ENCODE measurements at places on chromosomes 4 and X.
A peak's percentile ranks its signal among the peaks of the same experiment; 100 is the strongest.

- no peak for DNase-seq
Measured at GRCh38 chr4:151574968-151575367, 166.0 kb downstream of the FHIP1A start.

- DNase-seq, result no peak
Measured at GRCh38 chrX:115364670-115365069, 75.2 kb downstream of the LUZP4 start.

- no peak for DNase-seq
Measured at GRCh38 chrX:108453841-108454240, 14.2 kb downstream of the COL4A5 start.

- DNase-seq, result no peak
Measured at GRCh38 chrX:66164470-66164869, 423 bp downstream of the HEPH start.

- DNase-seq, result no peak
Measured at GRCh38 chrX:106932492-106932923, 12.3 kb downstream of the CLDN2 start.

- no peak for DNase-seq
Measured at GRCh38 chr4:34566091-34566490, 1678.2 kb downstream of the ARAP2 start.

DNA sequence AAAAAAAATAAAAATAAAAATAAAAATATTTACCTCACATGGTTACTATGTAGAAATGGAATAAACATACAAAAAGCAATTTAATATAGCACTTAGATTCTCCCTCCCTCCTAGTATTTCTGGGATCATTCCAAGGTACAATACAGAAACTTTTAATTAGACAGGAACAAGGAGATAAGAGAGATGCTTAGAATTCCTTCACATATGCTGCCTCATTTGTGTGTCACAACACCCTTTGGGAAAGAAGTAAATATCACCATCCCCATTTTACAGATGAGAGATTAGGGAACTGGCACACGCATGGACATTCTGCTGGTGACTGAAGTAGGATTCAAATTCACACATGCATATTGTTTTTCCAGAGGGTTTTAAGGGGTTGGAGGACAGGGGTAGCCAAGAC lies 164.2 kb downstream of the APBB2 start:
- DNase-seq, result no peak

- no peak for DNase-seq
Measured at GRCh38 chrX:13414006-13414647, 94.3 kb upstream of the ATXN3L start.

- DNase-seq, result peak; percentile 3
Measured at GRCh38 chr4:68175562-68176155, 46.0 kb upstream of the TMPRSS11F start.

GRCh38 chrX:78124307-78124706 lies 15.1 kb downstream of the TAF9B start:
- DNase-seq, result no peak

DNA sequence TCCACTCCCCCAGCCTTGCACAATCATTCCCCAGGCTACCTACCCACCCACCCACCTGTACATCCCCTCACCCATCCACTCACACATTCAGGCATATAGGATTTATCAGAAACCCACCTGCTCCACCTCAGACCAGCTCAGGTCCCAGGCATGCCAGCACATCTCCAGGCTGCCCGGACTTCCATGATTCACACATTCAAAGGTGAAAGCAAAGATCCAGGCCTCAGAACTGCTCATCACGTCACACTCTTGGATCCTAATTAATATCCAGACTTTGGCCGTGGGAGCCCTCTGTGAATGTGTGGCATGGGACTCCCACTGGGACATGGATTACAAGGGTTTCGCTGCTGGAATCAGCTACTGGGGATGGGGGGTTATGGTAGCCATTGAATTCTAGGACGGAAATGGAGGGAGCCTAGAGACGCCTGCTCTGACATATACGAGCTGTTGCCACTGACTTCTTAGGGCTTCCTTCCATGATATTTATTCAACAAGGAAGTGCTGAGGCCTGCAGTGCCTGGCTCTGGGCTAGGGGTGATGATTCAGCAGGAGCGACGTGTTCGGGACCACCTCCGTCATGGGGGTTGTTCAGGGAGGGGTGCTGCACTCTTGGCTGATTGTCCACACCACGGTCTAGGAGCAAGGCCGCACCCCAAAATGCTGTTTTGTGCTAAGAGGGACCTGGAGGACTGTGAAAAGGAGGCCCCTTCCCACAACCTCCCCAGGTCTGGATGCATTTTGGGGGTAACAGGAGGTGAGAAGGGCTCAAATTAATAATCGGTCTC lies 56.9 kb upstream of the ADRA2C start:
- no peak for DNase-seq

DNA sequence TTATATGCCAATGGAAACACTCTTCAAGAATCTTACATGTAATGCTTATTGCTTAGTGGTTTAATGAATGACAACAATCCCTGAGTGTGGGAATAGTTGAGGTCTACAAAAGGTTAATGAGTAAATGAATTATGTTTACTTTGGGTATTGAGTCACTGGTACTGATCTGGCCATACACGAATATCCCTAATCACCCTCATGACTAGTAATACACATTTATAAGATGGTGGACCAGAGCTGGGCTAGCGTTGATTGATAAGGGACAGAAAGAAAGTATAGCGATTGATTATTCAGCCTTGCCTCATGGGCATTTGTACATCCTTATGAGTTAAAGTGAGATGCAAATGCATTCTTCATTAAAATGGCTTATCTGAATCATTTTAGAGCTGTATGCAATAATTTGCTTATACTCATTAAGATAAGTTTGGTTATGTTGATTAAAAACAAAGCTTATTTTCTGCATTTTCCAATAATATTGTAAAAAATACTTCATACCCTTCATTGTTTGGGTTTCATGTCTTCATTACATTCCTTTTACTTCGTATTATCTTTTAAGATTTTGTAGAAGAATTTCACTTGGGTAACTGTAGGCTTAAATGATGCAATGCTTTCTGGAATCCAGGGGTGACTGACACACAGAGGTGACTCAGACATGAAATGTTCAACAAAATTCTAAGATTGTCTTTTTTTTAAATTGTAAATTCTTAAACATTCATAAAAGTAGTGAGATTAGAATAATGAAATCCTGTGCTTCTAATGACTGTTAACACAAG lies 47.4 kb downstream of the FGF2 start:
- DNase-seq, result peak; percentile 6

GRCh38 chr4:32658019-32658418 lies 1937.8 kb downstream of the PCDH7 start:
- DNase-seq, result no peak

GRCh38 chr4:112312610-112313239 lies 15.6 kb downstream of the ALPK1 start:
- DNase-seq, result peak; percentile 79

DNA sequence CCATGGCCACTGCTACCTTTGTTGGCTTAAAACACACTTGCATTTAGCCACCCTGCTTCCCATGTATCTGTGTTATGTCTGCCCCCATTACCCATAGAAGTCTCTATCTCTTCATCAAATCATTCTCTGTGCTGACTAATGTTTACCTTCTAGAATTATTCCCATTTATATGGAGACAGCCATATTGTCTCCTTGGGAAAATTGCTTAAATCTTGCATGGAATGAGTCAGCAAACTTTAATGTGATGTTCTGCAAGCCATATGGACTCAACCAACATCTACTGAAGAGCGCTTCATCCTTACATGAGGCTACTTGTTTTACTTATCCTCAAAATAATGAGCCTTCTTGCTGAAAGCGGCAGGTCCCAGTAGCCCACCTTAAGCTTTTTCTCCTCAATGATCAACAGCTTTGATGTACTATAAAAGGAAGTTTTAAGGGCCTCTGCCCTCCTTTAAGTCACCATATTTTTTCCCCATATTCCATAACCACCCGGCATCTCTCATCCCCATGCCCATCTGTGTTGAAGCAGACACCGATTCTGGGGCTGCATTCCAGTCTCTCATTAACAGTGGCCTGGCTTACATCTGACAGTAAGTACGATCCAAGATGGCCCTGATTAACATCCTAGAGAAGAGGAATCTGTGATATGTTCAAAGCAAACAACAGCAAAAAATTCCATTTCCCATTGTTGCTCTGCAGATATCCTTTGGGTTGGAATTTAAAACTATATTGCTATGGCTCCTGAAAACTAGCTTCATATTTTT lies 130.4 kb downstream of the ARHGAP6 start:
- DNase-seq, result no peak

GRCh38 chr4:102598762-102599374 lies 97.7 kb downstream of the NFKB1 start:
- no peak for DNase-seq

- DNase-seq, result no peak
Measured at GRCh38 chrX:152070144-152070543, 68.2 kb downstream of the MAGEA10 start.

DNA sequence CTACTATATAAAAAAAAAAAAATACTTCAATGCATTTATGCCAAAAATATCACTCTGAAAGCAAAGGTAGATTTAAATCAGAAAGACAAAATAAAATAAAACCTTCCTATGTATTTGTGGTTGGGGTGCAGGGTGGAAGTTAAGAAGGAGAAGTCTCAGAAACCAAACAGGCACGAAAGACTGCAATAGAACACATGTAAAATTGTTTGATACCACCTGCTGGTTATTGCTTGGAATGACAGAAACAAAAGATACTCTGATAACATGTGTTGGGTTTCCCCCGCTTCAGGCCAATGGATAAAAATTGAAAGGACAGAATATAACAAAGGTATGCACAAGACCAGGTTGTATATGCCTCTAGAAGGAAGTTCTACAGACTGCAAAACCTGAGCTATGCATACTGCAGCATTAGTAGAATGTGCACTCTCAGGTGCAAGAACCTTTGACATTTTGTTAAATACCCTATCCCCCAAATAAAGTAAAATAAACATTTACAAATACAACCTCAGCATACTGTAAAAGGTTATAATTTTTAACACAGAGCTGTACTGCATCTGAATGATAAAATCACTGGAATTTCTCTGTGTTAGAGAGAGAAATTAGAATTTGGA lies 118.8 kb downstream of the GABRA2 start:
- peak; percentile 4 for DNase-seq

- no peak for DNase-seq
Measured at GRCh38 chr4:20895988-20896387, 195.7 kb downstream of the PACRGL start.

DNA sequence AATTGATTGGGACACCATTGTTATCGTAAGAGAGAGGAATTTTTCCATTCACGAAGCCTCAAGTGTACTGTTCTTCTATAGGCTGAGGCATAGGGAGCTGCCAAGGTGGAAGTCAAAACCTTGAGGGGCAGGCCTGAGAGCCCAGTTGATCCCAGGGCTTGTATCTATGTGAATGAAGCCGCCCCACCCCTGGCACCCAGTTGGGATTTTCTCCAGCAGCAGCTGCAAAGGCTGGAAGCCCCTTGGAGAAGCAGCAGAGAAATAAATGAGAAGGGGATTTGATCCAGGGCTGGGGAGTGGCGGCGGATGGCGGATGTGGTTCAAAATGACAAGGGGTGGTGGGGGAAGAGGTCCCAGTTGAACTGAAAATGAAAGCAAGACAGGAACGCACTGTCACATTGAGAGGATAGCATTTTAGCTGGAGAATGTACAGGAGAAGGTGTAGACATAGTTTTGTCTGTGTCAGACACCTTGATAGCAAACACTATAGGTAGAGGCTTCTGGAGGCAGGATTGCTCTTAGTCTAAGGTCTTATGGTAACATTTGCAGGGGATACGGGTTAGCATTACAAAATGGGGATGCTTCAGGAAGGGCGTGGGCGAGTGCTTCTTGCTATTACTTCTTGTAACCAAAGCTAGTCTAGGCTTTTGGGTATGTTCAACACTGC lies 32.6 kb downstream of the DOCK11 start:
- DNase-seq, result no peak

All from HL-60 (cell line).